ENCODE measurements at places on chromosomes 7 and 10.
A peak's percentile ranks its signal among the peaks of the same experiment; 100 is the strongest.

- no peak for DNase-seq
These were observed 66.1 kb upstream of the FAM204A start for GRCh38 chr10:118408181-118408580.

DNA sequence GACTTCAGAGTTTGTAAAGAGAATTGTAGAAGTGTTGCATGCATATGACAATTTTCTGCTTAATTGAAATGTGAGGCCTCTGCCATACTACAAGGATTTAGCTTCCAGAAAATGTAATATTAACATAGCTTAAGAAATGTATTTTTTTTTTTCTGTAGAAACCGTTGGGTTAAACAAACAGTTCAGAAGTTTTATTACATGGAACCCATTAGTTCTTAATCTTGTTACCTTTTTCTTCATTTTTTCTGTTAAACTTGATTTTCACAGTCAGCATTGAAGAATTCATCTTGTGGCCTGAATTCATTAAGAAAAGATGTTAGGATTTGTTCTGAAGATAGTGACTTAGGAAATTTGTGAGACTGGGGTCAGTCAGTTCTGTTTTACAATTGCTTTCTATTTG lies 4.9 kb downstream of the PTEN start:
- no peak for DNase-seq

DNA sequence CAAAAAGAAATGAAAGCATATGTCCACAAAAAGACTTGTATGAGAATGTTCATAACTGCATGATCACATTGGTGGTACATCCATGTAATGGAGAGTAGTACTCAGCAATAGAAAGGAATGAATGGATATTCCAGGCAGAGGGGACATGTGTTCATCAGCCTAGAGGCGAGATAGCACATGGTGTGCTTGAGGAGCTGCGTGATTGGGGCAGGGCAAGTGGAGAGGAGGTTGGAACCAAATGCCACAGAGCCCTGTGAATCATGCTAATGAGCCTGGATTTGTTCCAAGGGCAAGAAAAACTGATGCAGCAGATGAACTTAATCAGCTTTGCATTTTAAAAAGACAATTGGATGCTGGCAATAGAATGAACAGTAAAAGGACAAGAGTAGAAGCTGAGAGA lies 73.3 kb downstream of the C10orf90 start:
- DNase-seq = no peak

- DNase-seq = no peak
These were observed 12.0 kb downstream of the IFRD1 start for GRCh38 chr7:112462236-112462635.

GRCh38 chr7:26404189-26404996 lies 112.7 kb downstream of the SNX10 start:
- DNase-seq = no peak

GRCh38 chr7:47536661-47537611 lies 45.0 kb downstream of the TNS3 start:
- DNase-seq = peak; percentile 92

DNA sequence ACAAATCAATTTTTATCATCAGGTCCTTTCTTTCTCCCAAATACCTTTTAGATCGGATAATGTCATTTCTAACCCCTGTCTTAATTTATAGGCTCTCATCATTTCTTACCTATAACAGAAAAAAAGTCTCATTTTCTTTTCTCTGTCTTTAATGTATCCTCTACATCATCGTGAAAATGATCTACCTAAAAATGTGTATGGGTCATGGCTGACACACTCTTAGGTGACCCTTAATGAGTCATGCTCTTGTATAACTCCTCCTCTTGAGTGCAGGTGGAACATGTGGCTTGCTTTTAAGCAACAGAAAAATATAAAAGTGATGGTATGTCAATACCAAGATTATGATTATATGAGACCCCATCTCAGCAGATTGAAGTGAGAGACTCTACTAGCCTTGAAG lies 139.4 kb downstream of the SEMA3C start:
- no peak for DNase-seq

- no peak for DNase-seq
These were observed 72.0 kb upstream of the ZMIZ1 start for GRCh38 chr10:78996792-78997129.
